CD4-positive, alpha-beta T cell treated with Interleukin-17A for 1 hour (primary cell): ENCODE measurements at places on chromosomes 7 and 10.

- DNase-seq: no peak
These were observed 71.1 kb upstream of the SDK1 start for GRCh38 chr7:3229904-3230470.

DNA sequence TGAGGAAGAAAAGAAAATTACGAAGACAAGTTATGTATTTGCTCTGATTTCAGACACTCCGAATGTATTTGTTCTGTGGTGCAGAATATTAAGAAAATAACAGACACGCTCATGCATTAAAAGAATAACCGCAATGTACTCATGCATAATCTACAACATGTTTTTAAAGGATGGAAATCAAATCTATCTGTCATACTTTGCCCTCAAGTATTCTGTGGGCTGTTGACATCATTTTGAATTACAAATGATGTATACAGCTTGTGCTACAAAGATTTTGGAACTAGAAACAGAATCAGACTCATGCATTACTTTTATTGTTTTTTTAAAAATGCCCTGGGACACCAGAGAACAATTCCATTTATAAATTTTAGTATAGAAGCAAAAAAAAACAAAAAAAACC, 69.9 kb downstream of the APBB1IP start:
- DNase-seq: no peak

DNA sequence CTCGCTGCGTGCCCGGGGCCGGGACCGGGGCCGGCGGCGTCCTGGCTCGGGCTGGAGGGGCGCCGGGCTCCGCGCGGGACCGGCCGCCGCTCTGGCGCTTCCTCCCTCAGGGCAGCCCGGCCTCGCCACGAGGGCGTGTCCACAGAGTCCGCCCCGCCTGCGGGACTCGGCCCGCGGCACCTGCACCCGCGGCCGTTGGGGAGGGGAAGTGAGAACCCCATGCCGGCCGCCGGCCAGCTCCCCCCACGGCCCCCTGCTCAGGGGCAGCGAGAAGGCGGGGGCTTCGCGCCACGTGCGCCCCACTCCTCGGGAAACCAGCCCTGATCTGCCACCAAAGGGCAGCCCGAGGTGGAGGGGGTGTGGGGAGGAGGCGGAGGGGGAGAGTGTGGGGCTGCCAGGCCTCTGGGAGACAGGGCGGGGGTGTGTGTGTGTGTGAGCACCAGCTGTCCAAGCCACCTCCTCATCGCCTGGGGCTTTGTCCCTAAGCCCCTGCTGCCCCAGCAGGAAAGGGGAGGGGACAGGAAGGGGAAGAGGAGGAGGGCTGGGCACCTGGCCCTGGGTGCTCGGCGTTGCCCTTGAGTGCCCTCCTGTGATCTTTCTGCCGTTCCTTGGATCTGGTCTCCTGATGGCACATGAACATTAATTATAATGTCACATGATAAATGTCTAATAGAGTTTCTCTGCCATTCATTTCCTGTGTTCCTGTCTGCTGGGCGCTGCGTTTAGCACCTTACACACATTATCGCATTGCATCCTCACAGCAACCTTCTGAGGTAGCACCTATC, at the start of gene PIK3AP1:
PIK3AP1 (minus strand) TSS at position 93 of the 785 bp plus-strand sequence. CDS start 120 bp downstream, outside the sequence.
- DNase-seq: peak; percentile 52

DNA sequence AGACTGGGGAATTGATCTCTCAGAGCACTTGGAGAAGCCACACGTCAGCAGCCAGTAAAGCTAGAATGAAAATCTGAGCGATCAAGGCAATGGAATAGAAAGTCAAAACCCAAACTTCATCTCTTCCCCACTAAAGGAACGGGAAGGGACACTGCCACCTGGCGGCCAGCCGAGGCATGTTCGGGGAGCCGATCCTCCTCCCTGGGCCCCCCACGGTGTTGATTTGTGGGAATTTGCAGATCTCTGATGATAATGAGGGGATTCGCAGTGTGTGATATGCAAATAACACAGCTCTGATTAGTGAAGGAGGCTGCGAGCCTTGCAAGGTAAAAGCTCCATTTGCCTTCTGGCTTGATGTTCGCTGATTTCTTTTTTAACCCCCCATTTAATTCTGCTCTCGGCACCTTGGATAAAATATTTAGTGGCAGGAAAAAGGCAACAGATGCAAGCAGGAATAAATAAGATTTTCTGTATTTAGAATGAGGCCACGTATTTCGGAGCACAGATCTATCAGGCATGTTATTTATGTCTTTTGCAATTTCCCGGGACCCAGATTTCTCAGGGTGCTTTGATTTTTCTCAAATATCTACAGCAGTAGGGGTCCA, 258.6 kb downstream of the PAXIP1 start:
- no peak for DNase-seq

GRCh38 chr7:137987018-137987349, 14.9 kb downstream of the CREB3L2 start:
- DNase-seq: no peak

GRCh38 chr10:121751191-121751760, 153.0 kb upstream of the FGFR2 start:
- DNase-seq: no peak

- no peak for DNase-seq
These were observed 50.9 kb downstream of the TFAM start for GRCh38 chr10:58436071-58436470.

DNA sequence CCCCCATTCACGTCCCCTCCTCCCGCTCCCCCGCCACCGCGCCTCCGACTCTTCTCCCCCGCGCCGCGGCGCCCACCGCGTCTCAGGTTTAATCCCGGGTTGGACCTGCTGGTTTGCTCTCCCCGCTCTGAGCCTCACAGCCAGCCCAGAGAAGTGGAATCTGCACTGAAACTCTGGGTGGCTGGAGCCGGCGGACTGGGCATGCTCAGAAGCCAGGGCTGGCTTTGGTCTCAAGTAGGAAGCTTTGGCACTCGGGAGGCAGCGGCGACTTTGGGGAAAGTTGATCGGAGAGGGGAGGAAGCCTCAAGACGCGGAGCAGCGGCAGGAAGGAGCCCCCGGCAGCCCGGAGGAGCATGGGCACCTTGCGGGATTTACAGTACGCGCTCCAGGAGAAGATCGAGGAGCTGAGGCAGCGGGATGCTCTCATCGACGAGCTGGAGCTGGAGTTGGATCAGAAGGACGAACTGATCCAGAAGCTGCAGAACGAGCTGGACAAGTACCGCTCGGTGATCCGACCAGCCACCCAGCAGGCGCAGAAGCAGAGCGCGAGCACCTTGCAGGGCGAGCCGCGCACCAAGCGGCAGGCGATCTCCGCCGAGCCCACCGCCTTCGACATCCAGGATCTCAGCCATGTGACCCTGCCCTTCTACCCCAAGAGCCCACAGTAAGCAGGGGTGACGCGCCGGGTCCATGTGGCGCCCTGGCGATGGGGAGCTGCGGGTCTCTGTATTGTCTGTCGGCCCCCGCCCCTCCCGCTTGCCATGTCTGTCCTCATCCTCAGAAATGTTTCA, at the start of gene PRKG1:
PRKG1 (plus strand) TSS at position 250 of the 791 bp plus-strand sequence.
- no peak for DNase-seq

- DNase-seq: no peak
These were observed 56.9 kb downstream of the XPNPEP1 start for GRCh38 chr10:109866168-109866994.

DNA sequence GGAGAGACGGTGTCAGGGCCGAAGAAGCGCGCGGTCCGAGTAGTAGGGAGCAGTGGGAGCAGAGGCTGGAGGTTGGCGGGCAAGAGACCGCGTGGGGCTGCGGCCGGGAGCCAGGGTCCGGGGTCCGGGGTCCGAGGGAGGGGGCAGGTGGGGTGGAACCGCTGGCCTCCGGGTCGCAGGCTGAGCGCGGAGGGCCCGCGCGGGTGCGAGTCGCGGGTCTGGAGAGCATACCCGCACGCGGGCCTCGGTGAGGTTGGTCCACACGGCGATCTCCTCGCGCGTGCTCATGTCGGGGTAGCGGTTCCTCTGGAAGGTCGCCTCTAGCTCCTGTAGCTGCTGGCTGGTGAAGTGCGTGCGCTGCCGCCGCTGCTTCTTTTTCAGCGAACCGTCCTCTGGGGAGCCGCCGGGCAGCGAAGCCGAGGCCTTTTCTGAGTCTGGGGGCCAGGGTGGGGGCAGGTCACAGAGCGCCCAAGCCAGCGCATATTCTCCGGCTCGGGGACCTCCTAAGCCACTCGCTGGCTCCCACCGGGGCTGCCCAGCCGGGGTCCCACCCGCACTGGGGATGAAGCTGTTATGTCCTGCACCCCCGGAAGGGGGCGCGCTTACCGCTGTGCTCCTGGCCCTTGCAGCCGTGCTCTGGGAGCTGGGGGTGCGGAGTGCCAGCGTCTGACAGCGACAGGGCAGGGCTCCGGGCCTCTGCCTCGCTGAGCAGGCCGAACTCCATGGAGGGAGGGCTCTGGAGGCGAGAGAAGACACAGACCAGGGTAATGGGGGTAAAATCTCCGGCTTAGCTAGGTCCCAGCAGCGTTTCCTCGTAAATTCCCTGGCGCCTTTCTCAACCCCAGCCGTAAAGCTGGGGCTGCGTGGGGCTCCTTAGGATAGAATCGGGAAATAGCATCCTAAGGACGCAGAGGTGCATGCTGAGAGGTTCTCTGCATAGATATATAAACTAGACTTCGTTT, 5.5 kb downstream of the ELOVL3 start:
- peak; percentile 70 for DNase-seq

- DNase-seq: no peak
These were observed 49.5 kb upstream of the PPP2R2D start for GRCh38 chr10:131851346-131851745.

DNA sequence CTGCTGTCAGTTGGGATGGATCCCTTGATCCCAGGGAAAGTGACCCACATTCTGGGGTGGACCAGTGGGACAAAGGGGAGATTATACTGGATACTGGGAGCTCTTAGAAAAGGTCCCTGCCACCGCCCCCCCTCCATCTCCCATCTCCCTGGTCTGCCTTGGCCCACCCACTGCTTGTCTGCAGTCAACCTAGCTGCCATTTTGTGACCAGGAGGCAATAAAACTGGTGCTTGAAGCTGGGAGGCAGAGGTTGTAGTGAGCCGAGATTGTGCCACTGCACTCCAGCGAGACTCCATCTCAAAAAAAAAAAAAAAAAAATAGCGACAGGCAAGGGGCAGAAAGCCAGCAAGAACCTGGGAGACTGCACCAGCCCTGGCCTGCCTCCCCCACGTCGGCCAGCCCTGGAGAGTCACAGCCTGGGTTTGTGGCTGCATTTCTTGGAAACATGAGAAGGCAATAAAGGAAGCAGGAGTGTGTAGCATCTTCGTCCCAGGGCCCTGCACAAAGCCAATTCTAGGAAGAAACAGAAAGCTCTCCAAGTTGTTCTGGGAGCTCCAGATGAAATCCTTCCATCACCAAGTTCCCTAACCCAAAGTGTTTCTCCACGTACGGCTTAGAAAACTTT, 4.7 kb upstream of the ARPC1B start:
- DNase-seq: no peak

GRCh38 chr10:114544045-114544659, 113.9 kb downstream of the ABLIM1 start:
- DNase-seq: peak; percentile 79

- no peak for DNase-seq
These were observed 40.5 kb downstream of the PAPSS2 start for GRCh38 chr10:87700031-87700796.

GRCh38 chr10:126210051-126210651, 178.1 kb downstream of the ADAM12 start:
- DNase-seq: no peak

GRCh38 chr10:130875116-130875515, 436.4 kb downstream of the TCERG1L start:
- no peak for DNase-seq

- DNase-seq: no peak
These were observed 26.6 kb downstream of the HGF start for GRCh38 chr7:81743201-81743600.

DNA sequence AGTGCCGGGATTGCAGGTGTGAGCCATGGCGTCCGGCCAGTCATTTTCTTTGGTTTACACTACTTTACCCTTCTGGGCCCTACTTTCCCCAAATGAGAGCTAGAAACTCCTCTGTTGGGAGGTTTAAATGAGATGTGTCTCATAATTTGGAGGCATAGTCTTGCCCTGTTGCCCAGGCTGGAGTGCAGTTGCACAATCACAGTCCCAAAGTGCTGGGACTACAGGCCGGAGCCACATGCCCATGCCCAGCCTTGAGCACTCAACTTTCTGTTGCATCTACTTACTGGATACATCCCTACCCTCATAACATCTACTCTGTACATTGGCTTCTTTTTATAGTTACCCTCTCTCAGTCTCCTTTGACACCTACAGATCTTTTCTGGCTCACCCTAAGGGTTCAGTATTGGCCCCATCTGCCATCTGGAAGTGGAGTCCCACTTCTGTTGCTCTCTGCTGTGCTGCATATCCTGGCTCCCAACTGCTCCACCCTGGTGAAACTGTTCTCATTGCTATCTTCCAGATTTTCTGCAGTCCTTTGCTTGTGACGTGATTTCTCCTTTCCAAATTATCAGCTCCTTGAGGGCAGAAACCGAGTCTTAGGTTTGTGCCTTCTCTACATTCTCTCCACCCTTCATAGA, 8.4 kb downstream of the EIF4H start:
- DNase-seq: no peak
